H7 (cell line): ENCODE measurements at places on chromosomes 1 and 21.

DNA sequence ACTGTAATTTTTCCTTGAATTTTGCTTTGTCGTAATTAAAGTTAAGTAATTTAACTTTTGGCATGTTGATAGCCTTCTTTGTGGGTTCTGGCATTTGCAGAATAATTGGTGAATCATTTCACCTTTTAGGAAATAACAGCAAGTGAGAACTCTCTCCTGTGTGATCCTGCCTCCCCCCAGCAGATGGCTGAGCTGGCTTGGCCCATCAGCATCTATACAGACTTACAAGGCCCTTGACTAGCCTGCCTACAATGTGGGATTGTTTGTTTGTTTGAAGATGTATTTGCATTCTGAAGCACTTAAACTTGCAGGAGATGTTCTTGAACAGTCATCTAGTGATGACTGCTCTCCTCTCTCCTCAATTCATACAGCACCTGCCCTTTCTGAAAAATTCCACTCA, 55.9 kb downstream of the MACO1 start:
- no peak for DNase-seq

DNA sequence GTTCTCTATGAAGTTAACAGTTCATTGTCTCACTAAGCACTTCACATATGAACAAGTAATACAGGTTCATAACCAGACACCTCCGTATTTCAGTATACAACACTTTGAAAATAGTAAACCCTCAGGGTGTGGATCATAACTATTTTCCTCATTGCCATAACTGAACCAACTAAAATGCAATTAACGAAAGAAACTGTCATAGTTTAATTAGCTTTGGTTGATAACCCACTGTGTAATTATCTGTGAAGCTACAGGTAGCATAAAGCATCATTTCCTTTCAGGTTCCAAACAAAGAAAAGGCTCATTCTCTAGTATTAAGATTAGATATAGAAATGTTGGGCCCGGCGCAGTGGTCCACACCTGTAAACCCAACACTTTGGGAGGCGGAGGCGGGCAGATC, 58.5 kb downstream of the EIF4G3 start:
- no peak for DNase-seq

DNA sequence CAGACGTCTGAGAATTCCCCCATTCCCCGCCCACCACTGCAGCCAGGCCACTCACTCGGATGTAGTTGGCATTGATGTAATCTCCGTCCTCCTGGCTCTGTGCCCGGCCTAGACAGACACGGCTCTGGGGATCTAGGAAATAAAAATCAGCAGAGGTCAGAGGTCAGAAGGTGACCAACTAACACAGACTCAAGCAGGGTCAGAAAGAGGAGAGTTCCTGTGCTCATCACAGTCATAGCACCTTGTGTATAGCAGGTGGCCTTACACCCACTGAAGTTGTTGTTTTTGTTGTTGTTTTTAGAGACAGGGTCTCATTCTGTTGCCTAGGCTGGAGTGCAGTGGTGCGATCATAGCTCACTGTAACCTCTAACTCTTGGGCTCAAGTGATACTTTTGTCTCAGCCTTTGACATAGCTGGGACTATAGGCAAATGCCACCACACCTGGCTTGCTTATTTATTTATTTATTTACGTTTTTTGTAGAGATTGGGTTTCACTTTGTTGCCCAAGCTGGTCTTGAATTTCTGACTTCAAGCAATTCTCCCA, 4.9 kb downstream of the PTPN7 start:
- no peak for DNase-seq

GRCh38 chr1:208997726-208998312, 585.7 kb upstream of the CAMK1G start:
- DNase-seq, result peak; percentile 50

GRCh38 chr1:165109013-165109412, 247.5 kb downstream of the LMX1A start:
- no peak for DNase-seq

DNA sequence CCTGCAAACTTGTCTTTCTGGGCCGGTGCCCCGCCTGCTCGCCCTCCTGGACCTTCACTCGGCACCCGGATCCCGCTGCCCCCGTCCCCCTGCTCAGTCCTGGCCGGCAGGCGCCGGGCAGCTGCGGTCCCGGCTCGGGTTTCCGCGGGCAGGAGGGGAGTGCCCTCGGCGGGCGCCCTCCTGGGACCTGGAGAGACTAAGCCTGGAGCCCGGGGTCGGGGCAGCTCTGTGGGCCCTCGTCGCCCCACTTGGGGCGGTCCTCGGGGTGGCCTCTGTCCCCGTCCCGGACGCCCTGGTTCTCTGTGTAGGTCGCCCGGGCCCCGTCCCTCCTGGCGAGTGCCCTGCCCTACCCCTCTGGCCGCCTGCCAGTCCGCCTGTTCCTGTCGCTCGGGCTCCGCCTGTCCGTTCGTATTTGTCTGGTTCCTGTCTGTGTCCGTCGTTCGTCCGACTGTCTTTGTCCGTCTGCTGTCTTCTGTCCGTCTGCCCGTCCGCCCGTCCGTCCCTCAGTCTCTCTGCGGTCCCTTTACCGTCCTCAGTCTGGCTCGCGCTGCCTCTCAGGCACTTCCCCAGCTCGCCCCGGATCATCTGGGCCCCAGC, 490 bp downstream of the SERINC2 start:
- peak; percentile 86 for DNase-seq

DNA sequence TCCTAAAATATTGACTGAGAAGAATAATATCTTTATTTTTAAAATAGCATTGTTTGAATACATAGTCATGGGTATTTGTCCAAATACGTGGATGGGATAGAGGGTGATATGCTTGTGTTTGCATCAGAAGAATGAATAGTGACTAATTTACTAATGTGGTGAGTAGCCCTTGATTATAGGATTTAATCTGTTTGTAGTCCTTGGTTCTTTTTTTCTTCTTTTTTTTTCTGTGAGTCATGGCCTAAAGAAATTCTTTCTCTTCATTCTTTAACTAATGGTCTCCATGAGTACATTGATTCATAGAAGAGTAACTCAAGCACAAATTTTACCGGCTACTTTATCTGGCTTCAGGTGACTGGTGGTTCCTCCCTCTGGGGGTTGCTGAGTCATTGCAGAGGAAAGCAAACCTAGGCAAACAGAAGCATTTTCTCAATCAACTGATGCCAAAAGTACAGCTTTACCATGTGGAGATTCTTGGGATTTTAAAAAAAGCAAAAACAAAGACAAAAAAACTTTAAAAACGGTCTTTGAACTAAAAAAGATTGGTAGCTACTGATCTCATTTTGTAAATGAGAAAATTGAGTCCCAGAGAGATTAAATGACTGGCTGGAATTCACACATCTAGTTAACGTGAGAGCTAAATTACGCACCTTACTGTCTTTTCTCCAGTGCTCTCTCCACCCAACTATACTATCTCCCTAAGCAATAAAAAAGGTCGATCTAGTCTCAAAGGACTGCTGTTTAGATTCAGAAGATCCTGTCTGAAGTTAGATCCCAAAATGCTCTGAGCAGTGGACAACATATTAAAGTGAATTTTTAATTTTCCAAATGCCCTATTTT, 40.5 kb downstream of the AK5 start:
- peak; percentile 5 for DNase-seq

GRCh38 chr1:195773931-195774330, 834.3 kb downstream of the KCNT2 start:
- no peak for DNase-seq

DNA sequence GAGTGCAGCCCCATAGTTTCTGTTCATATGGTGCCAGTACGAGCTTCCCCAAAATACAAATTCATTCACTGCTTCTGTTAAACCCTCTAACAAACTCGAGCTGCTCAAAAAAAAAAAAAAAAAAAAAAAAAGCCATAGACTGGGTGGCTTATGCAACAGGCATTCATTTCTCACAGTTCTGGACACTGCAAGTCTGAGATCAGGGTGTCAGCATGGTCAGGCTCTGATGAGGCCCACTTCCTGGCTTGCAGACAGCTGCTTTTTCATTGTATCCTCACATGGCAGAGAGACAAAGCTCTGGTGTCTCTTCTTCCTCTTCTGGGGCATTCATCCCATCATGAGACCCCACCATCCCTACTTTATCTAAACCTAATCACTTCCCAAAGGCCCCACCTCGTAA, 121.6 kb downstream of the PTBP2 start:
- no peak for DNase-seq

- no peak for DNase-seq
Observed at GRCh38 chr21:16708101-16708835, 804.6 kb upstream of the CXADR start.

GRCh38 chr1:39919545-39919944, 17.8 kb upstream of the MYCL start:
- peak; percentile 87 for DNase-seq

DNA sequence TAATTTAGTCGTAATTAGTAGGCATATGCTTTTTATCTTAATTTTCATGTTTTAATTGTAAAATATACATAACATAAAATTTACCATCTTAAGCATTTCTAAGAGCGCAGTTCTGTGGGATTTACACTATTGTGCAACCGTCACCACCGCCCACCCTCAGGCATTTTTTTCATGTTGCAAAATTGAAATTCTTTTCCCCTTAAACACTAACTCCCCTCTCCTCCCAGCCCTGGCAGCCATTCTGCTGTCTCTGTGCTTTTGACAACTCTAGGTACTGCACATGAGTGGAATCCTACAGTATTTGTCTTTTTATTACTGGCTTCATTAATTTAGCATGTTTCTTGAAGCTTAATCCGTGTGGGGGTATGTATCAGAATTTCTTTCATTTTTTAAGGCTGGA, 7.8 kb downstream of the PIK3CD start:
- DNase-seq, result no peak

- no peak for DNase-seq
Observed at GRCh38 chr1:110409316-110409715, 1.8 kb upstream of the LAMTOR5 start.

- no peak for DNase-seq
Observed at GRCh38 chr1:184641894-184642293, 112.8 kb downstream of the EDEM3 start.

- DNase-seq, result no peak
Observed at GRCh38 chr1:173297798-173298391, 90.8 kb upstream of the TNFSF4 start.

GRCh38 chr1:27383039-27383605, at the start of gene CD164L2:
CD164L2 (minus strand) TSS chr1:27383333; CDS start chr1:27383239, 94 bp downstream.
- DNase-seq, result peak; percentile 99

DNA sequence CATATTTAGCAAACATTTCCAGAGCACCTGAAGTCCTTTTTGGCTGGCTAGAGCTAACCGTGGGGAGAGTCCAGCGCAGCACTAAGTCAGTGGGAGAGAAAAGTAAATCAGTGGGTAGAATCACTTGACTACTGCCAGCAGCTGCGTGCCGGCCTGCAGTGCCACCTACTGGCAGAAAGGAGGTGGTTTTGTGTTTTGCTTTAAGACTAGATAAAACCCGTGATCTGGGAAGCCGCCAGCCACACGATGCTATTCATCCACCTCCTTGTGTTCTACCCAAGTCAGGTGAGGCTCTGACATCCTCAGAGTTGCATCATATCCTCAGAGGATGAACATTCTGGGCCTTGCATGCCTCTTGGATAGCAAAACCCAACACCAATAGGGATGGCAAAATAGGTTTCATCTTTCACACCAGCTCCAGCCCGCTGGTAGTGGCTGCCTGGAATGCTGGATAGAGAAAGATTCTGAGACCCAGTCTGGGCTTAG, 14.1 kb upstream of the HEYL start:
- peak; percentile 73 for DNase-seq

DNA sequence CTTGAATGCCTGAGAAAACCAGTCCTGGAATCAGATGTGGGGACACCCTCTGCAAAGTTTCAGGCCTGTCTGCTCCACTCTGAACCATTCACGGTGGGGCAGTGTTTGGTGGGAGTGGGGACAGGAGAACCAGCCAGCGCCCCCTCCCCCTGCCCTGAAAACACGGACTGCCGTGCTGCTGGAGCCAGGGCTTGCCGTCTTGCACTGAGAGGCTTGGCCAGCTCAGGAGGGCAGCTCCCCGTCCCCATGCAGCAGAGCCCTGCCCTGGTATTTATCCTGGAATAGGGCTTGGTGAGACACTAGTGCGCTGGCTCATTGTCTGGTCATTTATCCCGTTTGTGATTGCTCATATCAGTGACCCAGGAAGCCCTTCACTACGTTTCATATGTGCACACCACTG, 3.9 kb downstream of the S100B start:
- DNase-seq, result no peak

- peak; percentile 90 for DNase-seq
Observed at GRCh38 chr21:38660333-38661196, 145.2 kb upstream of the ETS2 start.

DNA sequence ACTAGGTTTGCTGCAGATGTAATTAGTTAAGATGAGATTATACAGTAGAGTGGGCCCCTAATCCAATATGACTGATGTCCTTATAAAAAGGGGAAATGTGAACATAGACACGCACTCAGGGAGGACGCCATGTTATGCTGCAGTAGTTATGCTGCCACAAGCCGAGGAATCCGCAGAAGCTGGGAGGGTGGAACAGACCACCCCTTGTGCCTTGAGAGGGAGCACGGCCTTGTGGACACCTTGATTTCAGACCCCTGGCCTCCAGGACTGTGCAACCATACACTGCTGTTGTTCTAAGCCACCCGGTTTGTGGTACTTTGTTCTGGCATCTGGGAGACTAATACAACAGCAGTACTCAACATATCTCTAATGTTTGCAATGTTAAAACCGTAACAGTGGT, 57.9 kb upstream of the HIVEP3 start:
- no peak for DNase-seq

DNA sequence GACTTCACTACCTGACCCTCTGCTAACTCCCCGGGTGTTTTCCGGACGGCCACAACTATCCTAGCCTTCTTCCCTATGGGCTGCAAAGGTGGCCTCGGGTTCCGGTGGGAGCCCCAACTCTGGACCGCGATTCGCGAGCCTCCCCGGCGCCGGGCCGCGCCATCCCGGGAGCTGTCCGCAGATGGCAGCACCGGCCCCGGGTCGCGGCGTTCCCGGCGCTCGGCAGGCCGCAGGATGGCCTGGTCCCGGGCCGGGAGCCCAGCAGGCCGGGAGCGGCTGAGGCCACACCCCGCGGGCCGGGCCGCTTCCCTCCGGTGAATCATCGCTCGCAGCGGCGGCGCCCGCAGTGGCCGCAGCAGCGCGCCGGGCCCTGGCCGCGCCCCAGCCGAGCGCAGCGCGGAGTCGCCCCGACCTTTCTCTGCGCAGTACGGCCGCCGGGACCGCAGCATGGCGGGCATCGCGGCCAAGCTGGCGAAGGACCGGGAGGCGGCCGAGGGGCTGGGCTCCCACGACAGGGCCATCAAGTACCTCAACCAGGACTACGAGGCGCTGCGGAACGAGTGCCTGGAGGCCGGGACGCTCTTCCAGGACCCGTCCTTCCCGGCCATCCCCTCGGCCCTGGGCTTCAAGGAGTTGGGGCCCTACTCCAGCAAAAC, at the start of gene CAPN2:
CAPN2 (plus strand) TSS at position 346 of the 656 bp plus-strand sequence; CDS start at position 448, 102 bp downstream.
- DNase-seq, result peak; percentile 96

- no peak for DNase-seq
Observed at GRCh38 chr1:98706173-98706843, 44.8 kb downstream of the SNX7 start.

DNA sequence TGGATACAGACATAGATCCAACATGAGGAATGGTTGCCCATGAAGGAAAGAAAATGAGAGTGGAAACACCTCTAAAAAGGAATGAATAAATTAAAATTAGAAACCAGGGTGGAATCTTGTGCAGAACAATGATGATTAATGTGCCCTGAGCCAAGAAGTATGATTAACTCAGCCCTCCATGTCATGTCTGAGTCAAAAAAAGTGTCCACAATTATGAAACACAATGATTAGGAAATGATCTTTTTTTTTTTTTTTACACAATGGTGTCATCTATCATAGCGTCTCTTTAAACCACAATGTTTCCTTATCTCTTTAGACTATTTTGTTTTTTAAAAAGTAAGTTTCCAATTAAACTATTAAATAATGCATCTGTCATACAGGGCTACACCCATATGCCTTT, 78.9 kb upstream of the RAB4A start:
- no peak for DNase-seq

GRCh38 chr1:99685516-99686180, 39.7 kb downstream of the PALMD start:
- DNase-seq, result peak; percentile 12
